ENCODE measurements at places on chromosomes 7 and 10. TPM values are rescaled to one million over a fixed set of nuclear protein-coding genes. Genes with fewer than 3 reads are reported as not detected.
A peak's percentile ranks its signal among the peaks of the same experiment; 100 is the strongest.

Gene CLCN1
- polyA plus RNA-seq, result 1.6 TPM

Gene MINDY4
- polyA plus RNA-seq, result 12.3 TPM

GRCh38 chr7:130022115-130022514 lies 29.1 kb downstream of the ZC3HC1 start:
- DNase-seq, result no peak
- H3K4me1 ChIP-seq, result no peaks in the 10 kb centered on the region
- no peaks in the 10 kb centered on the region for H3K27me3 ChIP-seq
- H3K4me3 ChIP-seq, result no peak overlapping the region

Gene PLEKHS1
- polyA plus RNA-seq, result 62.4 TPM

DNA sequence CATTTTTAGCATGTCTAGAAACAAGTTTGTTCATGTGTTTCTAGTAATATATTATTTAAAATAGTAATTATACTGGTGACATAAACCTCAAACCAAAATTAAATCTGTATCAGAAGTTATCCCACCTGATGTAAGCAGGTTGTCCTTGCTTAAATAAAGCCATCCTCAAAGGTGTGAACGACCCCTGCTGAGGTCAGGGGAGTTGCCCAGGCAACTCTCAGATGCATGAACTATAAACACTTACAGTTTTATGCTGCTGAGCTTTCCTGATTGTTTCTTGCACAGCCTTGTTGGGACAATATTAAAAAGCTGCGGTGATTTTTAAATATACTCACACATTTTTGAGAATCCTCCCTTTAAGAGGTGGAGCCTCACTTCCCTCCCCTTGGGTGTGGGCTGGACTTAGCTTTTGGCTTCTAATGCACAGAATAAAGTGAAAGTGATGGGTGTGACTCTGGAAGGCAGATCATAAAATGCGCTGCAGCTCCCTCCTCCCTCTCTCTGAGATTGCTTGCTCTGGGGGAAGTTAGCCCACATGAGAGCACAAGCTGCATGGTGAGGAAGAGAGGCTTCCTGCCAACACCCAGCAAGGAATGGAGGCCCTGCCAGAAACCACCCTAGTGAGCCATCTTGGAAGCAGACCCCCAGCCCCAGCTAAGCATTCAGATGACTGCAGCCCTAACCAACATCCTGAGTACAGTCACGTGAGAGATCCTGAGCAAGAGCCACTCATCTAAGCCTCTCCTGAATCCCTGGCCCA lies 152.7 kb downstream of the SKIDA1 start:
- no peak overlapping the region for H3K27ac ChIP-seq
- H3K4me1 ChIP-seq, result no peaks in the 10 kb centered on the region
- no peaks in the 10 kb centered on the region for H3K36me3 ChIP-seq
- no peak overlapping the region for H3K4me3 ChIP-seq
- no peaks in the 10 kb centered on the region for H3K27me3 ChIP-seq
- peak; percentile 55 for DNase-seq

Gene SPDYE2
- 3.2 TPM for polyA plus RNA-seq

- no peak overlapping the region for H3K4me3 ChIP-seq
- H3K27me3 ChIP-seq, result no peaks in the 10 kb centered on the region
- DNase-seq, result no peak
- H3K4me1 ChIP-seq, result peaks cover 11% of the 10 kb centered on the region
- H3K27ac ChIP-seq, result no peak overlapping the region
Observed at GRCh38 chr10:113033991-113034390, 83.9 kb downstream of the TCF7L2 start.

Gene FBXO24
- 0.88 TPM for polyA plus RNA-seq

GRCh38 chr7:55160539-55160938 lies 141.7 kb downstream of the EGFR start:
- H3K4me1 ChIP-seq, result no peaks in the 10 kb centered on the region
- no peak overlapping the region for H3K4me3 ChIP-seq
- no peaks in the 10 kb centered on the region for H3K27me3 ChIP-seq
- H3K27ac ChIP-seq, result no peak overlapping the region

DNA sequence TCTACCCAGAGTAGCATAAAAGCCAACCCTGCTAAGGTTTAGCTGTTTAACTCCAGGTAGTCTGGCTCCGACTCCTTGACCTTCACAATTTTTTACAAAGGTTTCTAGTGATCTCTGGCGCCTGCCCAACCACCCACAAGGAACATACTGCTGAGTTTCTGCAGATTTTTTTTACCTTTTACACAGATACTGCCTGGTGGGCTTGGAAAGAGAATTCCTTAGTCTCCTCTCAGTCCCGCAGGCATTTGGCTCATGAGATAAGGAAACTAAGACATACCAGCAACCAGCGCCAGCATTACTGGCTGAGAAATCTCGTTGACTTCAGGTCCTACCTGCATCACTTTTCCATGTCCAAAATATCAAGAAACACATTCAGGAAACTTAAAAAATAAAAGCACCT lies 51.1 kb upstream of the LYZL1 start:
- no peaks in the 10 kb centered on the region for H3K4me1 ChIP-seq
- DNase-seq, result no peak
- no peak overlapping the region for H3K27ac ChIP-seq
- H3K4me3 ChIP-seq, result no peak overlapping the region

Gene H2BK1
- not detected for polyA plus RNA-seq

Gene LRIT1
- not detected for polyA plus RNA-seq

DNA sequence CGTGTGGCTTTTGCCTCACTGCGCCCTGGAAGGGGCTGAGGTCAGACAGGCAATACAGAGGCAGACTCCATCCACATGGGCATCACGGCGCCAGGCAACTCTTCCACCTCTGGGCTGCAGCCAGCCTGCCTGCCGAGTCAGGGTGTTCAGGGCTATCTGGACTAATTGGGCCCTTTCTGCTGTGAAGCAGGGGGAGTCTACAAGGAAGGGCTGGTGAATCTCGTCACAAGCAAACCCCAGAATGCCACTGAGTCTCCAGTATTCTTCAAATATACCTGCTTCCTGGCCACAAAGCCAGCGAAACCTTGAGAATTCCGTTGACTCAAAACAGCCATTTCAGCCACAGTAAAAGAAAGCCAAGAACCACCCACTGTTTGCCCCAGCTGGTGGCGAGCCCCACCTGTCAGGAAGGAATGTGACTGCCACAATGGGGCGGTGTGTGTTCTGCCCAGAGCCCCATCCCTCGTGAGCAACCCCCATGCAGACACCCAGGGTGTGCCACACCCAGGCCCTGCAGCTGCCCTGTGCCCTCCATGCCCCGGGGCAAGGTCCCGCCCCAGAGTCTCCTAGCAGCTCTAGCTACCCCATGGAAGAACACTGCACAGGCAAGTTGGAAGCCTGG lies 117.3 kb downstream of the FAM53B start:
- H3K27ac ChIP-seq, result peak overlapping the region; percentile 64
- H3K4me1 ChIP-seq, result peaks cover 32% of the 10 kb centered on the region
- H3K4me3 ChIP-seq, result no peak overlapping the region

Gene CDHR3
- 36.0 TPM for polyA plus RNA-seq

GRCh38 chr10:114631666-114632417 lies 26.2 kb downstream of the ABLIM1 start:
- peak; percentile 74 for DNase-seq
- H3K36me3 ChIP-seq, result peaks cover 2% of the 10 kb centered on the region
- H3K27ac ChIP-seq, result peak overlapping the region; percentile 78
- peaks cover 3% of the 10 kb centered on the region for H3K27me3 ChIP-seq
- peaks cover 16% of the 10 kb centered on the region for H3K4me1 ChIP-seq

Gene SLC18A2
- 0.72 TPM for polyA plus RNA-seq

DNA sequence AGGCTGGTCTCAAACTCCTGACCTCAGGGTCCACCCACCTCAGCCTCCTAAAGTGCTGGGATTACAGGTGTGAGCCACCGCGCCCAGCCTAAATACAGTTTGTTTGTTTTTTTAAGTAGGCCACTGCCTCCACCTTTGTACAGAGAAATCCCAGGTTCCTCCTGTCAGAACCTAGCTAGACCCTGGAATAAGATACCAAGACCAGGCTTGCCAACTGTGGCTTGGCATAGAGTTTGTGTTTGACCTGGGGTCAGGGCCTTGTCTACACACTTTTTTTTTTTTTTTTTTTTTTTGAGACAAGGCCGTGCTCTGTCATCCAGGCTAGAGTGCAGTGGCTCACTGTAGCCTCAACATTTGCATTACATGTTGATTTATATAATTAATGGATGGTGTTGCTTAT lies 34.3 kb upstream of the DNAH11 start:
- DNase-seq, result no peak
- no peak overlapping the region for H3K4me3 ChIP-seq
- H3K27me3 ChIP-seq, result no peaks in the 10 kb centered on the region

Gene SFRP5
- 25.0 TPM for polyA plus RNA-seq

GRCh38 chr10:110810625-110811024 lies 61.1 kb upstream of the PDCD4 start:
- H3K36me3 ChIP-seq, result no peaks in the 10 kb centered on the region
- H3K4me1 ChIP-seq, result peaks cover 17% of the 10 kb centered on the region
- H3K27ac ChIP-seq, result no peak overlapping the region
- no peaks in the 10 kb centered on the region for H3K27me3 ChIP-seq
- no peak for DNase-seq

Gene PRKG1
- polyA plus RNA-seq, result 12.0 TPM

Gene STARD3NL
- polyA plus RNA-seq, result 34.0 TPM

DNA sequence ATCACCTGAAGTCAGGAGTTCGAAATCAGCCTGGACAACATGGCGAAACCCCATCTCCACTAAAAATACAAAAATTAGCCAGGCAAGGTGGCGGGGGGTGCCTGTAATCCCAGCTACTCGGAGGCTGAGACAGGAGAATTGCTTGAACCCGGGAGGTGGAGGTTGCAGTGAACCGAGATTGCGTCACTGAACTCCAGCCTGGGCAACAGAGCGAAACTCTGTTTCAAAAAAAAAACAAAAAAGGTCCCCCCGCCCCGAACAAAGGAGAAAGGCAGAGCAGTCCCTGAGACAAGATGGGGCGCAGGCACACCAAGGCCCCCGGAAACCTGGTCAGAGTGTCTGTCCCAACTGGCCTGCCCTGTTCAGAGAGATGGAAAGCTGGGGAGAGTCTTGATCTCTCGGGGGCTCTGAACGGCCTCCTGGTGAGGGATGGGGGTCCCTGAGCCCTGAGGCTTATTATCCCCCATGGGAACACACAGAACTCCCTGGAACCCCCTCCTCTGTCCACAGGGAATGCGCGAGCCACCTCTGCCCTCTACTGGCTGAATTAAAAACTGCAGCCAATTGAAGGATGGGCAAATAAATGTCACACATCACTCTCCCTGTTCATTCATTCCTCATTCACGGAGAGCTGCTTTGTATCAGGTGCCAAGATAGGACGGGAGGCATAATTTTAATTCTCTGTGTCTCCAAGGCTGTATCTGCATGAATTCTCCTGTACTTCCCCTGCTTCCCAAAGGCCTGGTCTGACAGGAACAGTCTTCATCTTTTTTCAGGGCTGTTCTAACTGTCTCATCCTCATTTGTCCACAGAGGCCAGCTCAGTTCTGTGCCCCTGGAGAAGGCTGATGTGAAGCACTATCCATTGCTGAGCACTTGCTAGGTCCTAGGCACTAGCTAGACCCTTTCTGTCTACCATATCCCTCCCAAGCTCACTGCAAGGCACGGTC lies 28.9 kb downstream of the MAT1A start:
- no peak for DNase-seq
- no peaks in the 10 kb centered on the region for H3K36me3 ChIP-seq
- H3K27ac ChIP-seq, result no peak overlapping the region
- no peak overlapping the region for H3K4me3 ChIP-seq

Gene RTKN2
- 5.7 TPM for polyA plus RNA-seq

Gene PBLD
- polyA plus RNA-seq, result 293 TPM

Gene CACUL1
- polyA plus RNA-seq, result 24.1 TPM

GRCh38 chr10:129096065-129096984 lies 370.7 kb upstream of the MGMT start:
- no peaks in the 10 kb centered on the region for H3K36me3 ChIP-seq
- peaks cover 3% of the 10 kb centered on the region for H3K27me3 ChIP-seq
- DNase-seq, result no peak
- H3K4me3 ChIP-seq, result no peak overlapping the region
- H3K27ac ChIP-seq, result no peak overlapping the region
- no peaks in the 10 kb centered on the region for H3K4me1 ChIP-seq

DNA sequence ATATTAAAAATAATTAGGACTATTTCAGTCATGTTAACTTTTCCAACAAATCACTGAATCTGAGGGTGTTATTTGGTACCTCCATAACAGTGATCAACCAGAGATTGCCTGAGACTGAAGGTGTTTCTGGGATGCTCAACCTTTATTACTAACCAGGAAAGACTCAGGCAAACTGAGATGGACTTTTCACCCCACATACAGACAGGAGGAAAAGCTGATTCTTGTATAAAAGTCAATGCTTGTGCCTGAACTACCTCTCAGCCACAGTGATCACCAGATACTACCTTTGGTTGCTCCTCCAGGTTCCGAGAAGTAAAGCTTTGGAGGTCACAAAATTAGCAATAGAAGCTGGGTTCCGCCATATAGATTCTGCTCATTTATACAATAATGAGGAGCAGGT lies 1.9 kb downstream of the AKR1C3 start:
- DNase-seq, result no peak
- no peak overlapping the region for H3K4me3 ChIP-seq

DNA sequence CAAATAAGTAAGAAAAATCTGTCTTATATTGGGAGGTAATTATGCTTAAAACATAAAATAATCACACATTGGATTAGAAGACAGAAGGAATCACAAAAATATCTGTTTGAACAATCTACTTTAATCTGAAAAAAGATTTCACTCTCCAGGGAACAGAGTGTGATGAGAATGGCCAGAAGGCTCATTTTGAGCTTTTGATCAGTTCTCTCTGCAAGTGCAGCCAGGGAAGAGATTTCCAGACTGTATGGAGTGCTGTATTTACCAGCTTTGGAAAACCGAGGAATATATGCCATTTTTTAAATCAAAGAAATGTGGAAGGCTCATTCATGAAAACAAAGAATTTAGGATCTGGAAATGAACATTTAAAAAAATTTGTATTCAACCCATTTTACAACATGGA lies 83.0 kb upstream of the WAC start:
- no peak for DNase-seq
- no peaks in the 10 kb centered on the region for H3K27me3 ChIP-seq
- H3K36me3 ChIP-seq, result no peaks in the 10 kb centered on the region
- no peaks in the 10 kb centered on the region for H3K4me1 ChIP-seq

Gene AGBL3
- 4.4 TPM for polyA plus RNA-seq

Gene OR9A2
- not detected for polyA plus RNA-seq

Gene CCL24
- 32.1 TPM for polyA plus RNA-seq

DNA sequence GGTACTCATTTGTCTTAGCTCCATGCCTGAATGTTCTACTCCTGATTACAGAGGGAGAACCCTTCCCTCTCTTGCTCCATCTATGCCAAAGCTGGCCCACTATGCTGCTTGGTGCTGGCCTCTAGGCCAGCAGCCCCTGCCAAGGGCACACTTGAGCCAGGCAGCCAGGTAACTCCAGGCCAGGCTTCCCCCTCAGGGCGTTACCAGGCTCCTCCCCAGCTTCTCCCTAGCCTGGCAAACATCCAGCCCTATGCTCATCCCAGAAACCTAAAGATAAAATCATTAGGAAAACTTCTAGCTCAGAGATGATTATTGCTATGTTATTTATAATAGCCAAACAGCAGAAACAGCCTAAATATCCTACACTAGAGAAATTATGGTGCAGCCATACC lies 103.7 kb downstream of the KCNMA1 start:
- DNase-seq, result no peak
- H3K36me3 ChIP-seq, result no peaks in the 10 kb centered on the region
- no peak overlapping the region for H3K4me3 ChIP-seq
- peaks cover 25% of the 10 kb centered on the region for H3K4me1 ChIP-seq
- no peaks in the 10 kb centered on the region for H3K27me3 ChIP-seq

Gene TMEM184A
- polyA plus RNA-seq, result 58.6 TPM

- H3K36me3 ChIP-seq, result no peaks in the 10 kb centered on the region
- H3K4me1 ChIP-seq, result no peaks in the 10 kb centered on the region
- H3K27ac ChIP-seq, result no peak overlapping the region
- no peaks in the 10 kb centered on the region for H3K27me3 ChIP-seq
- no peak overlapping the region for H3K4me3 ChIP-seq
- no peak for DNase-seq
Observed at GRCh38 chr10:3530346-3530745, 254.7 kb downstream of the KLF6 start.
